Natural killer cell (primary cell): ENCODE measurements at places on chromosomes 16 and 17. TPM values are rescaled to one million over a fixed set of nuclear protein-coding genes. Genes with fewer than 3 reads are reported as not detected.

Gene SCARF1
- total RNA-seq: 0.59 TPM

Gene CORO6
- 2.4 TPM for total RNA-seq

Gene RNF222
- total RNA-seq: 0.35 TPM

Gene AP1G1
- 188 TPM for total RNA-seq

Gene PLLP
- not detected for total RNA-seq

Gene SLC9A5
- total RNA-seq: 1.6 TPM

Gene NPIPB6
- total RNA-seq: not detected

Gene TMEM132E
- total RNA-seq: 0.05 TPM

Gene RHBDF1
- total RNA-seq: 1.1 TPM

Gene MPO
- not detected for total RNA-seq

Gene PRRT2
- total RNA-seq: 0.70 TPM

Gene SERPINF2
- total RNA-seq: 0.84 TPM

Gene IRF8
- total RNA-seq: 122 TPM

Gene ACSM2A
- total RNA-seq: not detected

Gene AOC3
- 0.73 TPM for total RNA-seq

Gene EPN2
- total RNA-seq: 4.9 TPM

Gene ASGR1
- total RNA-seq: not detected

Gene ERN2
- total RNA-seq: not detected

Gene PPM1E
- not detected for total RNA-seq

Gene ABCC11
- total RNA-seq: 0.30 TPM

Gene PIMREG
- total RNA-seq: 1.4 TPM

Gene MYO15A
- 1.6 TPM for total RNA-seq

Gene CHAD
- not detected for total RNA-seq

Gene IFI35
- total RNA-seq: 66.8 TPM

Gene TSNAXIP1
- not detected for total RNA-seq

Gene SOX8
- total RNA-seq: not detected

Gene KRTAP4-3
- total RNA-seq: not detected

Gene HEATR9
- 10.0 TPM for total RNA-seq

Gene TMEM204
- 14.1 TPM for total RNA-seq

Gene KRTAP3-2
- total RNA-seq: not detected

Gene SMIM36
- total RNA-seq: not detected
